Mesenteric fat pad (tissue), 1 donor: ENCODE measurements at places on chromosomes 6 and 20. TPM values are rescaled to one million over a fixed set of nuclear protein-coding genes. Genes with fewer than 3 reads are reported as not detected.

DNA sequence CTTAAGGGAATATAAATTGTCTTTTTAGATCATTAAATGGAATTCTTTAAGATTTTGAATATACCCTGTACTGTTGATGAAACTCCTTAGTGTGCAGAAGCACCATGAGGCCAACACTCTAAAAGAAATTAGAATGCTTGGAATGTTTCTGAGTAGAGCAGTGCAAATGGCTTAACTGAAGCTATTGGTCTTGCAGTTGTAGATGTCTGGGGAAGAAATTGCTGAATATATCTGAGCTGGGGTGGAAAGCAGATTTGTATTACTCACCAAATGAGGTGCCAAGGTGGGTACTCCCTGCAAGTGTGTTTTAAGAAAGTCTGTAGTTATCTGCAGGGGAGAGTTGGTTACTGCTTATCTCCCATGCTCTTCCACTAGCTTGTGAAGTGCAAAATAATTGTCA lies 119.0 kb downstream of the ADGRG6 start:
- DNase-seq: no peak

DNA sequence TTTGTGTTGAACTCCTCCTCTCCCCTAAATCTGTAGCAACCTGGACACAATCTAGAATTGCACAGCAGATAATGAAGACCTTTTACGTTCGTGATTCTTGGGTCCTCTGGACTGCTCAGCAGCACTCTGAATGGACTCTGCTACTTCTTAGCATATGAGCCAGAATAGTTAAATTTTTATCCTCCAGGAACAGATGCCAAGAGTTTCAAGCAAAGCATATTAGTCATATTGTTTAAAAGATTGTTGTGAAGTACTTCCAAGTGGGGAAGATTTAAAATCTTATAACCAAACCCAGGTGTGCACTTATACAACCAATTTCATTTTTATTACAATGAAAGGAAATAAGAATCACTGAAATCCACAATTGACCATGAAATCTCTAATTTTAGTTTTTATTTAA lies 118.9 kb upstream of the EXOC2 start:
- no peak for DNase-seq

The TNNC2 gene
- 0.74 TPM for total RNA-seq

The LPA gene
- not detected for total RNA-seq
